ENCODE measurements at places on chromosomes 11 and 22.

- DNase-seq = no peak
Measured at GRCh38 chr11:106421676-106422292, 344.3 kb downstream of the AASDHPPT start.

DNA sequence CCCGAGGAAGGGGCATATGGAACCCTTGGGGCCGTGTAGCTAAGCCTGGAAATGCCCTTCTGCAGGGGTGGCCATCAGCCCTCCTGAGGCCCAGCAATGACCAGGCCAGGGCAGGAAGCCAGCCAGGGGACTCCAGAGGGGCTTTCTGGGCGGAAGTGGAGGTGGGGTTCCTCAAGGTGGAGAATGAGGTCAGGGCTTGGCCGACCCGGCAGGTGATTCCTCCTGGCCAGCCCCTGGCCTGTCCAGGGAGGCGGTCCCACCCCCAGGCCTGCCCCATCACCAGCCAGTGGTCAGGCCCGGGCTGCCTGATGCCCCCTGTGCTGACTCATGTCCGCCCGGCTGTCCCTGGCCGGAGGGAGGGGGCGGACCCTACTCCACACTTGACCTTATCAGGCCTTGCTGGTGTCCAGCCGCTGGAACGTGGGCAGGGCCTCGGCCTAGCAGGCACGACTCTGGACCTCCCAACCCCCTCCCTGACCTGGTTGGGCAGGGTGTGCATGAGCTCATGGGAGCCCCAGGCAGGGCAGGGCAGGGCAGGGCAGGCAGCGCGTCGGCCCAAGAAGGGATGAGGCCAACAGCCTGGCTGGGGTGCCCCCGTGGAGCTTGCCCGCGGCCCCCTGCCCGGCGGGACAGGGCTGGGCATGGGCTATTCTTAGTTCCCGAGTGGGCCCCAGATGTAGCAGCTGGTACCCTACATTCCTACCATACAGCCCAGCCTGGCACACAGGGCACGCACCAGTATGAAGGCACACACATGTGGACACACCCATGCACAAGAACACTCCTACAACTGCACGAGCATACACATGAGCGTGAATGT is 35.9 kb downstream of the RPL3 start:
- no peak for DNase-seq

- no peak for DNase-seq
Measured at GRCh38 chr11:1412377-1413095, 22.8 kb downstream of the BRSK2 start.

DNA sequence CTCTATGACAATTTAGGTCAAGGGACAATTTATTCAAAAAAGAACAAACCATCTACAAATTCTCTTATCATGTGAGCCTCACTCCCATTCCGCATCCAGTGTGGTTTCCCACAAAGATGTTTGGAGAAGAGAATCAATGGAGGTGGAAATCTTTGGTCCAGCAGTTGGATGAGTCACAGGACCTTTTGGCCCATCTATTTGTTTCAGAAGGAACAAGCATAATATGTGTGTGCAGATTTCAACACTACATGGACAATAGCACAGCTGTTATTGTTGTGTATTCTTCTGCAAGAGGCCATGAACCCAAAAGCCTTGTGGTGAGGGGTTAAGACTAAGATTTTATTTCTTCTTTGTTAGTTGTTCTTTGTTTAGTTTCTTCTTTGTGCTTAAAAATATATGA is 61.6 kb downstream of the OR10A6 start:
- no peak for DNase-seq

GRCh38 chr22:47625531-47626427 is 863.3 kb downstream of the TBC1D22A start:
- DNase-seq = no peak

DNA sequence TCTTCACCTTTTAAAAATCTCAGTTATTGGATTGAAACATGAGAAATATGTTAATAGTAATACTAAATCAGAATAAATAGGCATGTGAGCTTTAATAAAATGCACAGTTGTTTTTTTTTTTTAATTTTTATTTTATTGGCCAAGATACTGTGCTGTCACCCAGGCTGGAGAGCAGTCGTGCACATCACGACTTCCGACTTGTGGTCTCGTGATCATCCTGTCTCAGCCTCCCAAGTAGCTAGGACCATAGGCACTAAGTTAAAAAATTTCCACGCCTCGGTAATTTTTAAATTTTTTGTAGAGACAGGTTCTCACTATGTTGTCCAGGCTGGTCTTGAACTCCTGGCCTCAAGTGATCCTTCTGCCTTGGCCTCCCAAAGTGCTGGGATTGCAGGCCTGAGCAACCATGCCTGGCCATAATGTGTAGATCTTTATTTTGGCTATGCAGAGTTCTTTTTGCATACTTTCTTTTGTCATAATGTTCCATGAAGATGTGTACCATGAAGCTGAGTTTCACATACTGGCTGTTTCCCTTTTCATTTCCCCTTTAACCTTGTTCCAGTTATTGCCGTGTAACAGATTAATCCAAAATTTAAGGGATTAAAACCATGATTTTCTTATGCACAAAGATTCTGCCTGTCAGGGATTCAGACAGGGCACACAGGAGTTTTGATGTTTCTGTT is 16.0 kb downstream of the CAPRIN1 start:
- DNase-seq = no peak

GRCh38 chr11:28666632-28667031 is 558.4 kb downstream of the METTL15 start:
- DNase-seq = no peak

GRCh38 chr11:31845331-31845730 is 34.2 kb upstream of the PAX6 start:
- no peak for DNase-seq

GRCh38 chr11:79671401-79671800 is 230.6 kb upstream of the TENM4 start:
- no peak for DNase-seq

- no peak for DNase-seq
Measured at GRCh38 chr22:39727541-39727940, 157.0 kb downstream of the CACNA1I start.

GRCh38 chr22:30333707-30334087 is 7.0 kb upstream of the TBC1D10A start:
- no peak for DNase-seq

DNA sequence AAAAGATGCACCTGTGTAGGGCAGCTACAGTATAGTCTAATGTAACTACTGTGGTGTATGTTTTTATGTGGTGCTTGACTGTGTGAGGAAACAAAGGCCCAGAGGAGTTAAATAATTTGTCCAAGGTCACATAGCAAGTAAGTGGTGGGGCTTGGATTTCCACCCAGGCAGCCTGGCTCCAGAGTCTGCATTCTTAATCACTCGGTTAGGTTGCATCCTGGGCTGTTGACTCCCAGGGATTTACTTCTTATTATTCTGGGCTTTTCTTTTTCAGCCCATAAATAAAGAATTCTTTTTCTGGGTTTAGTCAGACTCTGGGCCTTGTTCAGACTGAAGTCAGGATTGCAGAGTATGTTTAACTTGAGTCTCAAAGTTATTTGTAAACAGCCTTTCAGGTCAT is 82.1 kb downstream of the ARHGAP42 start:
- DNase-seq = no peak

DNA sequence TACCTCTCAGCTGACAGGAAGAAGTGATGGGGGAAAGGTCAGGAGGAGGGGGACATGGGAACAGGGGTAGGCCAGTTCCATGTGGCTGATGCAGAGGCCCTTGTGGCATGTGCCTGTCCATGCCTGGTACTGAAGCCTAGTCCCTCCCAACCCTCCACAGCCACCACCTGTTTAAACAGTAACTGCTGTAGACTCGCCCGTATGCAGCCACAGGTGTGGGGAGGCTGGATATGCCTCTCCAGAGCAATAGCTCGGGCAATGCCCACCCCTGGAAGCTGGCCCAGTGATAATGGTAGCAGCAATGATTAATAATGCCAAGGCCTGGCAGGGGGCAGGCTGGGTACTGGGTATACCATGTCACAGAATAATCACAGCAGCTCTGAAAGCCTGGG is 2.3 kb downstream of the SMTN start:
- no peak for DNase-seq

DNA sequence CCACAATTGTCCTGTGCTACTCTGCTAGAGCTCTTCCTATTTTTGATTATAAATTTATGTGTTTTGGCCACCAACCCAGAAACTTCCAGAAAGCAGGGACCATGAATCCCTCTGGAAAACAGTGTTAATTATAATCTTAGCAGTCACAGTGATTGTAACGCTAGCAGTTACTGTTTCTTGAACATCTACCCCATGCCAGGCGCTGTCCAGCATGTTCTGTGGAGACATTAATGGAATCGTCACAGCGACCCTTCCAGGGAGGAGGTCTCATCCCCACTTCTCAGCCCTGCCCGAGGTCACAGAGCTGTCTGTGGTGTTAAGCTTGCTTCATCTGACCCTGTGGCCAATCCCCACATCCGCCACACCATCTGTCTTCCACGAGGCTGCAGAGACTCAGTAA is 13.9 kb upstream of the PNPLA5 start:
- no peak for DNase-seq

- no peak for DNase-seq
Measured at GRCh38 chr22:27764722-27765236, 36.8 kb downstream of the MN1 start.

GRCh38 chr11:68819362-68819761 is 22.4 kb downstream of the CPT1A start:
- DNase-seq = no peak

DNA sequence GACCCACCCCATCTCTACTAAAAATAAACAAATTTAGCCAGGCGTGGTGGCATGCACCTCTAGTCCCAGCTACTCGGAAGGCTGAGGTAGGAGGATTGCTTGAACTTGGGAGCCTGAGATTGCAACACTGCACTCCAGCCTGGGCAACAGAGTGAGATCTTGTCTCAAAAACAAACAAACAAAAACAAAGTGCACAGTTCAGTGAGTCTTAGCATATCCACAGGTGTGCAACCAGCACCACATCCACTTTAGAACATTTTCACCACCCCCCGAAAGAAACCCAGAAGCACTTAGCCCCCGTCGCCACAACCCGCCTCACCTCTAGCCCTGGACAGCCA is 27.4 kb downstream of the MB start:
- DNase-seq = no peak

- no peak for DNase-seq
Measured at GRCh38 chr11:106127604-106128003, 50.1 kb downstream of the AASDHPPT start.

DNA sequence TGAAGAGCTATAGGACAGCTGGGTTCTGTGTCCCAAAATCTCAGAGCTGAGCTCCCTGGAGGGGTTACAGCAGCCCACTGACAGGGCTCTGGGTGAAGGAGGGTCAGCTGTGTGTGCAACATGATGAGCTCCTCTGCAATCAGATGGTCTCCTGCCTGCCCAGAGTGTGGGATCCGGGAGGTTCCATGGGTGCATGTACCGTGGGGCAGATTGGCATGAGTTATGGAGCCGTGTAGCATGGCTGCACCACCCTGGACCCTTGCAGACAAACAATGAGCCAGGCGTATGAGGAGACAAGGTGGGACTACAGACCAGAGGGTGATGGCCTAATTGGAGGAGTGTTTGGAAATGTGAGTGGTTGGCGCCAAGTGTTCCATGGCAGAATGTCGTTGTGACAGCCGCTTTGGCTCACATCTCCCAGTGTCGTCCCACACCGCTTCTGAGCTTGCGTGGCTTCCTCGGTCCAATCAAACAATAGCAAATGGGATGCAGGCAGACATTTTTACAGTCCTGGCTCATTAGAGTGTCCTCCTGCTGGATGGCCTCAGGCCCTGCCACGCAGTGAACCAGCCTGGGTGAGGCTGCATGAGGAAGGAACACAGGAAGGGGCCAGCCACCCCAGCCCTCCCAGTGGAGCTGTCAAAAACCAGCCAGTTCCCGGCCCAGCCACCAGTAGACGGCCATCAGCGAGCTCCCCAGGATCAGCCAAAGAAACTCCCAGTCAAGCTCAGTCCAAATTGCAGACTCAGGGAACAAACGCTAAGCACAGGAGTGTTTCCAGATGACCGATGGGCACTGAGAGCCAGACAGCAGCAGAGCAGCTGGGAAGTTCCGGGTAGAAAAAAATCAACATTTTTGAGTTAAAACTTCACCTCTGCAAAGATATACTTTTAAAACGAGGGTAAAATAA is 1066.9 kb downstream of the BRD1 start:
- no peak for DNase-seq

DNA sequence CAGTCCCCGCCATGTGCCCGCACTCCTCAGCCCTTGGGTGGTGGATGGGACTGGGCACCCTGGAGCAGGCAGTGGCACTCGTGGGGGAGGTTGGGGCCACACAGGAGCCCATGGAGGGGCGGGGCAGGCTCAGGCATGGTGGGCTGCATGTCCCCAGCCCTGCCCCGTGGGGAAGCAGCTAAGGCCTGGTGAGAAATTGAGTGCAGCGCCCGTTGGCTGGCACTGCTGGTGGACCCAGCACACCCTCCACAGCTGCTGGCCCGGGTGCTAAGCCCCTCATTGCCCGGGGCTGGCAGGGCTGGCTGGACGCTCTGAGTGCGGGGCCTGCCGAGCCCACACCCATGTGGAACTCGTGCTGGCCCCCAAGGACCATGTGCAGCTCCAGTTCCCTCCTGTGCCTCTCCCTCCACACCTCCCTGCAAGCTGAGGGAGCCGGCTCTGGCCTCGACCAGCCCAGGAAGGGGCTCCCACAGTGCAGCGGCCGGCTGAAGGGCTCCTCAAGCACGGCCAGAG is 16.1 kb downstream of the OR5B3 start:
- no peak for DNase-seq

GRCh38 chr22:24736526-24737053 is 37.9 kb downstream of the PIWIL3 start:
- no peak for DNase-seq

DNA sequence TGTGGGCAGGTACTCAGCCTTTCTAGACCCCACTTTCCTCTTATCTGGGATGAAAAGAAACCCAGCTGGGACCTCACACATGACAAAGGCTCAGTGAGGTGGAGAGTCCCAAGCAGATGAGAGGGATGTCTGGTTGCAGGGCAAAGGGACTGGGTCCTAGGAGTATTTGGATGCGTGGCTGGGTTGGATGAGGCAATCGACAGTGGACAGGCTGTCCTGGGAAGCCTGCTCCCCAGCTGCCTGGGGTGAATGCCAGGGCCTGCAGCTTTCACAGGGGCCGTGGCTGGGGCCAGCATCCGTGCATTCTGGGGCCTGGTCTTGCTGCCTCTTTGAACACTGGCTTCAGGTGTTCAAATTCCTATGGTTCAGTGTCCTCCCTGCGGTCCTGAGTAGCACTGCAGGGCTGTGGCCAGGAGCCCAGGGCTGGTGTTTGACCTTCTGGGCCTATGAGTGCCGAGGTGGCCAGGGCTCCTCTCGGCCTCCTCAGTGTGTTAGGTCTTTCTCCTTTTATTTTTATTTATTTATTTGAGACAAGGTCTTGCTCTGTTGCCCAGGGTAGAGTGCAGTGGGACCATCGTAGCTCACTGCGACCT is 65.3 kb downstream of the MCM5 start:
- DNase-seq = no peak

- DNase-seq = no peak
Measured at GRCh38 chr11:117010808-117011540, 87.3 kb downstream of the SIK3 start.

Measured in GM12864 (cell line).